ENCODE measurements at places on chromosomes 6 and 20.

DNA sequence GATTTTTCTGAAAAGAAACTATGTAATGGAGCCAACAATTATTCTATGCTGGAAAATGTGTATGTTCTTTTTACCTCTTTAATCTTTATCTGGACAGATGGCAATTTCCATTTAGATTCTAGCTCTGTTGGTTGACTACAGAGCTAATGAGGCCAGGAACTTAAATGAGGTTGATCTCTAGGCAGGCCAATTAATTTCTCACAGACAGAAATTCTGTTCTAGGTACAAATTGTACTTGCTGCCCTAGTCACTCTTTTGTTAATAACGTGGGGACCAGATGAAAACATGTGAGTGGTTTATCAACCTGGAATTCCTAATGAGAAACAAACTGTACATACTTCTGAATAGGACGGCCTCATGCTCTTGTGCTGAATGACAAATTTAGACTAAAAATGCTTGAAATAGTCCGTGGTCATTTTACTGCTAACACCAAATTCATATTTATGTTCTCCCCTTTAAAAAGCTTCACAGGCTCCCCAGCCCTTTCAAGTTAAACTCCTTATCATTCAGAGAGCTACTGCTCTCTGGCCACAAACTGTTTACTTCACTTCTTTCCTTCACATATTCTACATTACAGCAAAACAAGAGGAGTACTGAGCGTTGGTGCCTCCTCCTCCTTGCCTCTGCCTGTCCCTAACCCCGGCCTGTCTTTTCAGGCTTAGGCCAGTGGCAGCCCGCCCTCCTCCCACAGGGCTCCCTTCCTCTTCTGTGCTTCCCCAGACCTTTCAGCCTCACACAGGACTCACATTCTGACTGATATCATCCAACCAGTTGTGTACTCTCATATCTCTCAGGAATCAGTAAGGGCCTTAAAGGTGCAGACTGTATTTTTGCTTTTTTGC is 41.4 kb downstream of the DTNBP1 start:
- peak; percentile 96 for DNase-seq

- DNase-seq, result no peak
Observed at GRCh38 chr6:44453146-44453545, 65.6 kb downstream of the CDC5L start.

GRCh38 chr6:13079096-13079723 is 249.1 kb downstream of the TBC1D7 start:
- no peak for DNase-seq

DNA sequence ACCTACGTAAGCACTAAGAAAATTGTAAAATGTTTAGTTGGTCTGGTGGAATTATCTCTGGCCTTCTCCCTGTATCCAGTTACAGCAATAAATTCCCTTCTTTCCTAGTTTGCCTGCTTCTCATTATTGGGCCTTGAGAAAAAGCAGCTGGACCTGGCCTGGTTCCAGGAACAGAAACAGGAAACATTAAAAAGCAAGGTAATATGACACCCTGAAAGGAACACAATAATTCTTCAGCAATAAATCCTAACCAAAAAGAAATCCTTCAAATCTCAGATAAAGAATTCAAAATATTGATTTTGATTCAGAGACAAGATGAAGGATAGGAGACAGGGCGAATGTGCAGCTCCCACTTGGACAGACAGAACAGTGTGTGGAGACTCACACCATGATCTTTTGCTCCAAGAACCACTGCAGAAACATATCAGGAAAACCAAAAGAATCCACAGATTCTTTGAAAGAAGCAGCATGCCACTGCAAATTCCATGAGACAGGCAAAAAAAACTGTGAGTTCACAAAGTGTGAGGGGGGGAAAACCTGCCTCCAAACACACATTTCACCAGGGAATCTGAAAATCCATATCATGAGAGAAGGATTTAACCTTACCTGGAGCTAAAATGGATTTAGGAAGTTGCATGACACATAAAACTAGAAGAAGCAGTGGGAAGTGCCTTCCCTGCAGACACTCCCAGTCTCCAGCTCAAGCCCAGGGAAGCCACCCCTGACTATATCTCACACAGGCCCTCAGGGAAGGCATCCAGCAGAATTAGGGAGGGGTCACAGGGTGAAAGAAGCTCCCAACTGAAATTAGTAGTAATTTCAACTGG is 28.9 kb downstream of the TREM1 start:
- DNase-seq, result no peak

- no peak for DNase-seq
Observed at GRCh38 chr6:1437553-1438406, 48.4 kb downstream of the FOXF2 start.

DNA sequence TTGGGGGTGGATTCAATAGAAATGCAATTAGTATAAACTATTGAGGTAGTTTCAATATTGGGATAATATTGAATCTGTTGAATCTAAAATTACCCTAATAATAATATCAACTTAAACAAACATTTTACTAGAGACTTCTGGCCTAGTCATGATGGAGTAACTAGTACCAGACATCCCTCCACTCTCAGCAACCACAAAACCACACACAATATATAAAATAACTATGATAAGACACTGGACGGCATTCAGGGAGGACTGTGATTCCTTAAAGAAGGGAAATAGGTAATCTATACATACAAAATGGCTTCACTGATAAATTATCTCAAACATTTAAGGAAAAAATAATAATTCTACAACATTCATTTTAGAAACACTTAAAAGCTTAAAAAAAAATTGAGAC is 38.9 kb upstream of the TMEM14A start:
- no peak for DNase-seq

- DNase-seq, result no peak
Observed at GRCh38 chr6:117955684-117956256, 48.7 kb downstream of the SLC35F1 start.

DNA sequence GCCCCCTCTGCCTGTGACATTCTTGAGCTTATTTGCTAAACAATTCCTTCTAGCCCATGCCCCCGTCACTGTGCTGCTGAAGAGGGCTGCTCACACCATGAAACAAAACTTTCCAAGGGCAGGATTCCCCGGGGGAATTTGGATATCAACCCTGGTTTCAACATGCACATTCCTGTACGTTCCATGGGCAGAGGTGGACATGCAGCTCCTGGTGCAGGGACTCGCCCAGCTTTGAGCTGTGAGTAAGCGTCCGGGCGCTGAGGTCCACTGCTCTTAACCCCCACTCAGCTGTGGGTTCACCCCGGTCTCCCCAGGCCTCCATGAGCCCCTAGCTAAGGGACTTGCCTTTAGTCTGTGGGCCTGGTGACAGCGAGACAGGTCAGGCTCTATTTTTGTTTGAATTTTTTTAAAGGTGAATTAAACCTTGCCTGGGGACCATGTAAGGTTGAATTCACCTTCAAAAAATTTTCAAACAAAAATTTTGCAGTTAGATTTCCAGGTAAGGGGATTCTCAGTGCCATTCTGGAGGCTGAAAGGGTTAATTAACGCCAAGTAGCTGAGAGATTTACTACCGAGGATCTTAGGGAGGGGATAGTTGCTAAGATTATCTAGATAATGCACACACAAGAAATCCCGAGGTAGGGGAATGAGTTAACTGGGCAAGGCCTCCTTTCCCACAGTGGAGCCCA is 70.3 kb upstream of the SLC22A23 start:
- no peak for DNase-seq
